ENCODE measurements at places on chromosomes 7 and 10.

DNA sequence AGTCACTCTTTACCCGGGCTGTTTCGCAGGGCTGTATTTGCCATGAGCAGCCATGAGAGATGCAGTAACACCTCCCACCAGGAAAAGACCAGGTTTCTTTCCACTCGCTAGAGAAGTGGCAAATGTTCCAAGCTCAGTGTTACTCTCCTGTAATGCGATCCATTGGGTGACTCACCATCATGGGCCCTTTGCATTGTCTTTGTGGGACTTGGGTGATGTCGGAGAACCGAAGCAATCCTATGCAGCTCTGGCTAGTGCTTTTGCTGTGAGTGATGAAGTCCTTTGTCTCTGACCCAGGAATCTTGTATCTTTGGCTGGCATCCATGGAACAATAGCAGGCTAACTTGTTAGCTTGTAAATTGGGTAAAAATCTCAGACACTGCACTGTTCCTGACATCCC, 40.0 kb downstream of the GHRHR start:
- no peak for DNase-seq

DNA sequence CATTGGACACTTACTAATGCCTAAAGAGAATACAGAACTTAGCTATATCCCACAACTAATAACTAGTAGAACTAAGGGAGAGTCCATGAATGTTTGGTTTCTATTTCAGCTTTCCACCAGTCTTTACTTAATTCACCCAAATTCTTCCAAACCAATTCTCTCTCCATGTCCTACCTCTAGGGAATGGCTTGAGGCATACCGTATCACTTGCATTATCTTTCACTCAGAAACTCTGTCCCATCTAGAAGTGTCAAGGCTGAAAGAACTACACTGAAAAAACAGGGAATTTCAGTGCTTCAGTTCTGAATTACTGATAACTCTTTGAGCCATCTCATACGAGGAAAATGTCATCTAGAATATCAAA, 758 bp downstream of the TMEM168 start:
- no peak for DNase-seq

DNA sequence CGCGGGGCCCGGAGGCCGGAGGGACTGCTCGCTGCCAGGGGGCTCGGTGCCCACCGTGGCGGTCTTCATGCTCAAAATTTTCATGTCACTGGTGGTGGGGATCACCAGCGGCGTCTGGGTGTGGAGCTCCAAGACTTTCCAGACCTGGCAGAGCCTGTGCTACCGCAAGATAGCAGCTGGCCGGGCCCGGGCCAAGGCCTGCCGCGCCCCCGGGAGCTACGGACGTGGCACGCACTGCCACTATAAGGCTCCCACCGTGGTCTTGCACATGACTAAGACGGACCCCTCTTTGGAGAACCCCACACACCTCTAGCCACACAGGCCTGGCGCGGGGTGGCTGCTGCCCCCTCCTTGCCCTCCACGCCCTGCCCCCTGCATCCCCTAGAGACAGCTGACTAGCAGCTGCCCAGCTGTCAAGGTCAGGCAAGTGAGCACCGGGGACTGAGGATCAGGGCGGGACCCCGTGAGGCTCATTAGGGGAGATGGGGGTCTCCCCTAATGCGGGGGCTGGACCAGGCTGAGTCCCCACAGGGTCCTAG, 2.0 kb downstream of the FZD9 start:
- DNase-seq: no peak

GRCh38 chr7:36763132-36763816, 39.0 kb upstream of the AOAH start:
- DNase-seq: no peak

DNA sequence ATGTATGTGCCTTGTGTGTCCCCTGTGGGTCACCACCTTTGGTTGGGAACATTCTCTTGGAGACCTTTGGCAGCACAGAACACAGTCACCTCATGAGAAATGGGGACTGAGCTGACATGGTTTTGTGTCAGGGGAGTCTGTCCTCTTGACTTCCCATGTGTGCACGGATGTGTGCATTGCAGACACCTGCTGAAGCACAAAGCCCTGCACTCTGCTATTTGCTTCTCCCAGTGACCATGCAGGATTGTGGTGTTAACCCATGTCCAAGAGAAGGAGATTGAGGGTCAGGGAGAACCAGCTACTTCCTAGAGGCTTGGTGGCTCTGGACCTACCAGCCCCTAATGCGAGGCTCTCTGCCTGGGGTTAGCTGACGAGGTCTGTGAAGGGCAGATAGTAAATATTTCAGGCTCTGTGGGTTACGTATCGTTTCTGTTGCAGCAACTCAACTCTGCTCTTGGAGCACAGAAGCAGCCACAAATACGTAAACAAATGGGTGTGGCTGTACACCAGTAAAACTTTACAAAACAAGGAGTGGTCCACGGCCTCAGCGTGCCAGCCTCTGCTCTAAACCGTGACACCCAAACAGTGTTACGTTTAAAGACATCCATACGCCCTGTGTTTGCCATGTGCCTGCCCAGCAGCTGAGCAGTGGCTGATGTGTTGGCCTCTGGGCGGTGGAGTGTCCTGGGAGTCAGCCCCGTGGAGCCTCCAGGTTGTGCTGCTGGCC, 51.7 kb downstream of the ADCY1 start:
- DNase-seq: no peak
